ENCODE measurements at places on chromosomes 7 and 10.
A peak's percentile ranks its signal among the peaks of the same experiment; 100 is the strongest.

DNA sequence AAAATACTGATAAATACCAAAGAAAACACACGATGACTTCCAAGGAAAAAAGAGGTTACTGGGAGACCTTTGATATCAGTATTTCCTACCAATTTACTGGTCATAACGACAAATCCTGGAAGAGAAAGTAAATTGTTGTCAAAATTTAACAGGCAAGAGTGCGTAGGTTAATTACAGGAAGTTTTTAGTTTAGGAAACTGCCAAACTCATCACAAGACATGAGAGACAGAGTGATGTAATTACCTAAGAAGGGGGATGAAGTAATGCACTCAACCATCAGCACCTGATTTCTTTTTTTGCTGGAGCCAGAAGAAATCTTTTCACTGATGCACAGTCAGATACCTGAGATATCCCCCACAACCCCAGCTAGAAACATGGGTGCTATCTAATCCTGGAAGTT lies 16.8 kb downstream of the MACC1 start:
- no peak for DNase-seq

GRCh38 chr7:73891178-73891885 lies 30.4 kb downstream of the TMEM270 start:
- no peak for DNase-seq

GRCh38 chr7:5494320-5494682 lies 70.7 kb upstream of the TNRC18 start:
- no peak for DNase-seq

DNA sequence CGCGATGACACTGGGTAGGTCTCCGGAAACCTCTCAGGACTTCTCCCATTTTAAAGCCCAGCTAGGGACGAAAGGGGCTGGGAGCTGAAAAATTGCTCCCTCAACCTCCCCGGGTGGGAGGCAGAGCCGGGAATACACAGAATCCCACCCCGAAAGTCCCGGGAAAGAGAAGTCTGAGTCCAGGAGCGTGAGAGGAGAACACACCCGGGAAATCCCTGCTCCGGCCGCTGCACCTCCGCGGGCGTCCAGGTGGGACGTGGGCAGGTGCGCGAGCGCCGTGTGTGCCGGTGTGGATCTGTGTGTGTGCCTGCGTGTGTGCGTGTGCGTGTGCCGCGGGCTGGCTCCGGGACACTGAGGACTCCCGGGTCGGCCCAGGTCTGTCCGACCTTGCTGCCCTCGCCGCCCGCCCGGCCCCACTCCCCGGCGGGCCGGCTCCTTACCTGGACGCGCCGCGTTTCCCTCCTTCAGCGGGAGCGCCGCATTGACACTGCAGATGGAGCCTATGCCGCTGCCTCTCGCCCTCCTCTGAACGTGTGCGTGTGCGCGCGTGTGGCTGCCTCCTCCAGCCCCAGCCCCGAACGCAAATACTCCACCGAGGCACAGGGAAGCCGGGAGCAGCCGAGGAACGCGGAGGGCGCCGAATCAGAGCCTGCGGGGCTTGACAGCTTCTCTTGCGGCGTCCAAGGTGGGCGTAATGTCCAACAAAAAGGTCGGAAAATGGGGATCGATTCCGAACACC lies at the start of gene PLXNA4:
PLXNA4 (minus strand) TSS at position 489 of the 739 bp plus-strand sequence. CDS start 67,777 bp downstream, outside the sequence.
- no peak for DNase-seq

DNA sequence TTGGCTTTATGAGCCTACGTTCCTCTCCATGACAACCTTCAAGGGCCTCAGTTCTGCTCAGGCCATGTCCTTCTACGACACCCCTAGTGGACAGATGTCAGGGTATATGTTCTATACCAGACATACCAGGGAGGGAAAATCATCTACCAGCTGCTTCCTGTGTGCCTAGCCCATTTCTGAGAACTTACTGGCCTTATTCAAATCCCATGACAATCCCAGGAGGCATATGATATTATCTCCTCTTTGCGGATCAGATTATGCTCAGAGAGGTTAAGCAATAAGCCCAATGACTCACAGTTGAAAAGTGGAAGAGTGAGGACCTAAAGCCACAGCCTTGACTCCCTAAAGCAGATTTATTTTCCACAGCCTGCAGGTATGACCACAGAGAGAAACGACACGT lies 139.3 kb downstream of the GLI3 start:
- no peak for DNase-seq

DNA sequence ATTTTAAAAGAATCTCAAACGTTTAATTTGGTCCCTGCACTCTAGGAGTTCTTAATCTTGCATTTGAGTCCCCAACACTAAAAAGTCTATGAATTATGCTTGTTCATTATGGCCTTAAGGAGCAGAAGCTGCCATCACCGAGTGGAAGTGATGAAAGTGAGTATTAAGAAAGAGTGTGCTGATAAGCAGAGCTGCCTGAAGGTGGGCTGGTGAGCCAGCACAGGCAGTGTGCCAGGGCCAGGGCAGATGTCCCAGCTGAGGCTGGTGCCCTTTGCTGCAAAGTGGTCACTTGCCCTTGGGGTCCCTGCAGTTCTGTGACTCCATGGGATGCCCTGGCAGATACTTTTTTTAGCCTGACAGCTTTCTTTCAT lies 72.9 kb upstream of the LOXL4 start:
- DNase-seq: no peak

DNA sequence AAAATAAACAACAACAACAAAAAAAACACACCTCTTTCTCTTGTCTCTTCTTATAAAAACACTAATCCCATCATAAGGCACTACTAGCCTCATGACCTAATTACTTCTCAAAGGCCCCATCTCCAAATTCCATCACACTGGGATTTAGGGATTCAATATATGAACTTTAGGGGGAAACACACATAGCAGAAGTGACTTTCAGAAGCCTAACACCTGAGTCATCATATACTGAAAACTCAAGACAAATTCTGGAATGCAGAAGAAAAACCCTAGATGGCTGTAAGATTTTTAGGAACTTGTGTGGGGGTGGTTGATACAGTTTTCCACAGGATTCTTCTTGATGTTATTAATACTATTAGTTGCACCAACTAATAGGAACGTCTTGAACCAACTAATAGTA lies 33.7 kb upstream of the CSTF2T start:
- DNase-seq: no peak

GRCh38 chr7:143199040-143199439 lies 15.8 kb downstream of the TAS2R39 start:
- DNase-seq: no peak

DNA sequence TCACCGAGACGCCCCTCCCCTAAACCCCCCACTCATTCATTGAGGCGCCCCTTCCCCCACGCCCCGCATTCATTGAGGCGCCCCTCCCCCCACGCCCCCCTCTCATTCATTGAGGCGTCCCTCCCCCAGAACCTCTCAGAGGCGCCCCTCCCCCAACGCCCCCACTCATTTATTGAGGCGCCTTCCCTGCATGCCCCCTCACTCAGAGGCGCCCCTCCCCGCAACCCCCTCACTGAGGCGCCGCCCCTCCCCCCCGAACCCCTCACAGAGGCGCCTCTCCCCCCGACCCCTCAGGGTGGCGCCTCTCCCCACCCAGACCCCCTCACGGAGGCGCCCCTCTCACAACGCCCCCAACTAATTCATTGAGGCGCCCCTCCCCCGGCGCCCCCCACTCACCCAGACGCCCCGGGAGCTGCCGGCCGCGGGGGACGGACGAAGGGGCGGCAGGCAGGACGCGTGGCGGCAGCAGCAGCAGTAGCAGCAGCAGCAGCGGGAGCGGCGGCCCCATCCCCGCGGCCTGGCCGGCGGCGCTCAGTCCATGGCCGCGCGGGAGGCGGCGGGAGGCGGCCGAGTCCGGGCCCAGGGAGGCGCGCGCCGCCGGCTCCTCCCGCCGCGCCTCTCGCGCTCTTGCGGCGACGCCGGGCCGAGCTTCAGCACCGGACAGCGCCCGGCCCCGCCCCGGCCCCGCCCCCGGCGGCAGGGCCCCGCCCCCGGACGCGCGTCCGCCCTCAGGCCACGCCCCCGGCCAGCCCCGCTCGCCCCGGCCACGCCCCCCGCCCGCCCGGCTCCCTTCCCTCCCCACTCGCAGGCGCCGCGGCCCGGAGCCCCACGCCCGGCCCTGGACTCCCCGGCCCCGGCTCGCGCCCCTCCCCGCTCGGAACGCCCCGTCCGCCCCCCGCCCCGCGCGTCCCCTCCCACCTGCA lies at the start of gene PTPRN2:
PTPRN2 (minus strand) TSS at position 662 of the 923 bp plus-strand sequence.
- DNase-seq: no peak

DNA sequence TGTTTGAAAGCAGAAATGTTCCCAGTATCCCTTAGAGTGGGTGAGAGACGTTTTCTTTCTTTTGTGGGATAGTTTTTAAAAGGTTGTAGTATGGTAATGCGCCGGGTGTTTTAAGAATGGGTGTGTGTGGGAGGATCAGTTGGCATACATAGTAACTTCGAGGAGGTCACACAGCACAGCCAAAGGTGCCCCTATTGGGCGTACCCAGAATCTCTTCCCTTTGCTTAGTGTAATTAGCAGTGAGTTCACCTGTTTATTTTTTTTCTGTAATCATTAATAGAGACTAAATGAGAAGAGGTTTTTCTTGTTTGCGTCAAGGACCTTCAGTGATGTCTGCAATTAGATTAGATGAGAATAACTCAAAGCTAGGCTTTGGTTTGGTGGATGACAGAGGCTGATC lies 1.5 kb downstream of the PLEKHA8 start:
- DNase-seq: no peak

GRCh38 chr7:157097056-157097329 lies 41.7 kb upstream of the UBE3C start:
- DNase-seq: no peak

- DNase-seq: no peak
These were observed 202.1 kb downstream of the COBL start for GRCh38 chr7:51114501-51114900.

GRCh38 chr7:138556771-138557484 lies 96.9 kb downstream of the TRIM24 start:
- DNase-seq: no peak

- no peak for DNase-seq
These were observed 247.6 kb upstream of the HGF start for GRCh38 chr7:82017334-82017943.

DNA sequence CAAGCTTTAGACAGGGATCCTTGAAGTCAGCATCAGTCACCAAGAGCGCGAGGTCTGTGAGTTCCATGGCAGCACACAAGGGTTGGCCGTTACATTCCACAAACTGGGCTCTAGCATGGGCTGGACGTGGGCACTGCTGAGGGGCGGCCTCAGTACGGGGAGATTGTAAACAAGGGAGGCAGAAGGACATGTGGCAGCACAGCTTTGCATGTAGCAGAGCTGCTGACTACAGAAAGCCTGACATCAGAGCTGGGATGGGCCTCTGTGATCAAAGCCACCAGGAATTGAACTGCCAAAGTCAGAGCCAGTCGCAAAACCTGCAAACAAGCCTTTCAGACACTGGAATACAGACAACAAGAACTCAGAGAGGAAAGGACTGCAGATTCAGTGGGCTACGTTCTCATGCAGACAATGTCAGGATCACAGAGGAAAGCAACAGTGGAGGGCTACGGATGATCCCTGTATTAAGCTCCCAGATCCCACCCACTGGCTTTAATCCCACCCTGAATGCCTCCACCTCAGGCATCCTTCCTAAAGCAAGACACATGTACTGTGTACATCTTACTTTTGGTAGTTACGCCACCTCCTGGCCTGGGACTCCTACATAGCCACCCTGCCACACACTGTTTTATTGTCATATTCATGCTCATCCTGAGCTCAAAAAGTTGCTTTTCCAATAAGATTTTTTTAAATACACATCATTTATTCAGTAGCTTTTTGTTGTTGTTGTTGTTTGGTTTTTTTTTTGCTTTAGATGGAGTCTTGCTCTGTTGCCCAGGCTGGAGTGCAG lies 291.1 kb upstream of the IMMP2L start:
- DNase-seq: no peak

- DNase-seq: peak; percentile 72
These were observed 15.6 kb upstream of the PPIF start for GRCh38 chr10:79331709-79332108.

DNA sequence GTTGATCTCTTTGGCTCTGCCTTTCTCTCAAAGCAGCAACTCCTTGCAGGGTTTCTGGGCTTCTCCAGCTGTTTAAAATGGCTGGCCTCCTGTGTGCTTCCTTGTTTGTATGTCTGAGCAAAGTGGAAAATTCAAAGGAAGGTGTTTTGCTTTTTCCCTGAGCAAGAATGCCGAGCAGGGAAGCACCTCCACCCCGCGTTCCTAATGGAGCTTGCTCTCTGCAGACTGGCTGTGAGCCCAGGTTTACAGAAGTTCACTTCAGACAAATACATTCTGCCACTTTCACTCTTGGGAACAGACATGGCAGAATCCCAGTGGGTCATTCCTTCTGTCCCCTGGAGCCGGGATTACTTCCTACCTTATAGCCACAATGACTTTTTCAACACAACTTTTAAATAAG lies 181.8 kb upstream of the AGK start:
- DNase-seq: no peak

DNA sequence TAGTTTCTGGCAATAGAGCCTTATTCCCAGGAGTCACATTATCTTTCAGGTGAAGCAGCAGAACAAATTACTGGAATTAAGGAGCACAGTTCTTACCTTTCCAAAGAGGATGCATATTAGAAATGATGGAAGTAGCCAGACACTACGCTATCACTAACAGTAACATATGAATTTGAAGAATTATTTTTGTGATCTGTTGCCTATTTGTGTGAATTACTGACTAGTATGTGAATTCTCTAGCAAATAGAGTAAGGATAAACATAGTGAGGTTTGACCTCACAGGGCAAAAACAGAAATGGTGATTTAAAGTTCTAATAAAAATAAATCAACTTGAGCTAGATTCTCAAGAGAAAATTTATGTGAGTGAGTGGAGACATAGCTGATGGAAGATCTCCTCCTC lies 1299.3 kb downstream of the XPNPEP1 start:
- no peak for DNase-seq

DNA sequence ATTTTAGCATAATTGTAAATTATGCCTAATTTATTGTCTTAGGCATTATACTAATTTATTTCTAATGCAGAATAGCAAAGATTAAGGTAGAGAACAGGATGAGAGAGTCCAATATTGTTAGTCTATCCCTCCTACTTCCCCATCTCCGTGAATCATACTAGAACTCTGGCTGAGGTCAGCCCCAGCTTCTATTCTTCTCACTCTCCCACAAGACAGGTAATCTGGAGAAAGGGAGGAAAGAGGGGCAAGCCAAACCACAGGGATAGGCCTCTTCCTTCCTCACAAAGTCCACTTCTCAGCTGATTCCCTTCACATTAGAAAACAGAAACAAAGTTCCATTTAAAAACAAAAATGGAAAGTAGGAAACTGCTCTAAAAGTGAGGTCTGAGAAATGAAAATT lies 117.5 kb upstream of the LAMB4 start:
- DNase-seq: no peak

GRCh38 chr10:50582046-50582445 lies 41.7 kb downstream of the SGMS1 start:
- no peak for DNase-seq

Measured in activated T-helper 1 cell treated with anti-CD3 and anti-CD28 coated beads, Interleukin-2, amount 50 U/mL, for 16 hours (primary cell).